ENCODE measurements at places on chromosomes 5 and 9.

DNA sequence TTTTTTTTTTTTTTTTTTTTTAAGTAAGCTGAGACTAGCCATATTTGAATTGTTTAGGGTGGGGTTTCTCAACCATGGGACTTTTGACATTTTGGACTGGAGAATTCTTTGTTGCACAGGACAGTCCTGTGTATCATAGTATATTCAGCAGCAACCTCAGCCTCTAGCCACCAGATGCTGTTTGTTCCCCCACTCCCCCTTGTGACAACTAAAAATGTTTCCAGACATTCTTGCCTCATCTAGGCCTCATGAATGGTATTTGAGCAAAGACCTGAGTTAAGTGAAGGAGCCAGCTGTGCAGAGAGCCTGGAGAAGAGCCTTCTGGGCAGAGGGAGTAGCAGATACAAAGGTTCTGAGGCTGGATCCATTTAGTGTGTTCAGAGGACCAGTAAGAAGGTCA lies 155.9 kb downstream of the SGCD start:
- no peak for DNase-seq

DNA sequence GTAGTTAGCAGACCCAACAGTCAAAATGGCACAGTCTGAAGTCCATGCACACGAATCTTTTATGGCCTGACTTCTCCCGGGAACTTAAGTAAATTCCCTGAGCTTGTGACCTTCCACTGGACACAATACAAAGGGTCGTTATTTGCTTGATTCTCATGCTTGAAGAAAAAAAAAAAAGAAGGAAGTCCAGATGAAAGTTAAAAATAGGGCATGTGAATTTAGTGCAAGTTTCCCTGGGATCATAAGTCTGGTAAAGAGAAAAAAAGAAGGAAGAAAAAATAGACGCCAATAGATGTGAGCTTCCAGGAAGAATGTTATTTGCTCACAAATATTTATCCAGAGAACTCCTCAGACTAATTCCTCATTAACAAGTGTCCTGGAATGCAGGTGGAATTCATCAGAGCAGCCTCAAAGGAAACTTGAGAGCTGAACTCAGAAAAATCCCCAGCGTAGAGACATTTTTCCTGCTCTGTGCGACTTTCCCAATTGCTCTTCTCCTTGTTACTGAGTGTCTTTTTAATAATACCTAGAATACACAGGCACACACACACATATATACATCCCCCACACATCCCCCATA lies 616.3 kb downstream of the EBF1 start:
- DNase-seq, result no peak

DNA sequence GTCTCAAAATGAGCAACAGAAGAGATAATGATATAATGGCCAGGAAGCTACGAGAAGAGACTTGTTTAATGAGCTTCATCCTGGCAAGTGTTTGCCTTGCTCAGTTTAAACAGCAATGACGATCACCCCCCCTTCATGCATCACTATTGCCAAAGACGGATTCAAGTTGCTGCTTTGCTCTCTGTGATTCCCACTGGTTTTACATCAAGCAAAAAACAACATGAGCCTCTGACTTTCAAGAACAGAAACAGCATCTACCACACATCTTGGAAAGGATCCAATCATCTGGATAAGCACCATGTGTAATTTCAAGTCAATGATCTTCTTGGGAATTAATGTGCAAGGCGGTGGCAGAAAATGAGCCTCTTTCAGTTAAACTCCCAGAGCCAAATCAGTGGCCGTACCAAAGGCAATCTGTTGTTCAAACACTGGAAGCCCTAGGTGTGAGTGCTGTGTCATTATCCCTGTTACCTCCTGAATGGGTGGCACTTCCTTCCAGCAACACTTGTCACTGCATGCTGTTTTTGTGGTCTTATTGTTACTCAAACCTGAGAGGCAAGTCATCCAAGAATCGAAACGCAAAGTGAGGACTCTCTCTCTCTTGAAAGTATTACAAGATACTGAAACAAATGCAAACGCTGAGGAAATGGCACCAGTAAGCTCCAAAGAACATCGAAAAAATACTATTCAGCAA lies 72.8 kb downstream of the MED27 start:
- no peak for DNase-seq

GRCh38 chr5:40414922-40415321 lies 264.8 kb upstream of the PTGER4 start:
- DNase-seq, result no peak

DNA sequence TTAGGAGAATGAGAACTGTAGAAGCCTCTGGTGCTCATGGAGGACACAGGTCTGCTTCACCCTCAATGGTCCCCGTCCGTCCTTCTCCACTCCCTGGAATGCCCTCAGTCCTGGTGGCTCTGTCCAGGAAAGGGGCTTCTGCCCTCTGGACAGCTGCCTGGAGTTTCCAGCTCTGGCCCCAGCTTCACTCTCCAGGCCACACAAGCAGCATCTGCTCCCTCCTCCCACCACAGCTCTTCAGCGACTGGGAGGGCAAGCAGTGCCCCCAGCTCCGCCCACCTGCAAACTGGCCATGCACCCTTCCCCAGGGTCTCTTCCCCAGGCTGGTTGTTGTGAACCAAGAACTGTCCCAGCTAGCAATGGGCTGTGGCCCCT lies 4.7 kb downstream of the SARDH start:
- DNase-seq, result no peak

GRCh38 chr5:91946870-91947269 lies 563.8 kb upstream of the ARRDC3 start:
- DNase-seq, result no peak

DNA sequence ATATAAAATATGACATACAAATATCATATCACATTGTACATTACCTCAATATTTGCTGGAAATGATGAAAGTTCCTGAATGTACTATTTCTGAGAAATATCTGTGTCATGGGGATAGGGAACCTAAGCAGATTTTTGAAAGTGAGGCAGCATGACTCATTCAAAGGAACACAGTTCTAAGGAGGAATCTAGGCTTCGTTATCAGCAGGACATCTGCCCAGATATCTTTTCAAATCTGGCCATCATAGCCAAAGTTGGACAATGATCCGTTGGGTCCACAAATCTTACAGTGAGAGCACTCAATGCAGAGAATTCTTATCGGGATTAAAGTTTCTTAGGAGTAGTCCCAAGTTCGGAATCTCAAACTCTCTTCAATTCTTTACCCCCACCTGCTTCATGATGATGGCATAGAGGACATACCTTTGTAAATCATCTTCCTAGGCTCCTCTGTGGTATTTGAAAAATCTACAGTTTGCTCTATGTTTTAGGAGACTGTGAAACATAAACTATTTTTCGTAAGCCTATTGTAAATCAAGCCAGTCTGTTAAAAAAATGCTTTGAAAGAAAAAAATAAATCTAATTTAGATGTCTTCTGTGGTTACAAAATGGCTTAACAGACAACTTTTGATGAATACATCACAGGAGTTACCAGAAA lies 29.4 kb upstream of the ALDH1A1 start:
- DNase-seq, result no peak

DNA sequence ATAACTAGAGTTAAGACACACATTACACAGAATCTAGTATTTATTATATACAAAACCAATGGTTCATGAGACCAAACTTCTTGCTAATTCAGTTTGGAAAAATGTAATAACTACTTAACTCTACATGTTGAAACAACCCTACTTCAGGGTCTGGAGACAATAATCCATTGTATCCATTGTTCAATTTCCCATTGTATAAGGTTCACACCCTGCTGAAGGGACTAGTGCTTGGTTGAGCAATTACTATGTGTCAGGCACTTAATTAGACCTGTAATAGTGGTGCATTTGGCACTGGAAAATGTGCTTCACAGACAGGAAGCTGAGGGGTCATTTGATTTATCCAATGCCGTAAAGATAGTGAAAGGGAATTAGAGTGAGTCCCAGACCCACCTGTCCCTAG lies 114.3 kb upstream of the PAPPA start:
- no peak for DNase-seq

- DNase-seq, result no peak
These were observed 88.3 kb downstream of the USP20 start for GRCh38 chr9:129923589-129923988.

GRCh38 chr9:120236596-120236995 lies 343.4 kb downstream of the CDK5RAP2 start:
- no peak for DNase-seq

GRCh38 chr9:136569526-136570148 lies 23.8 kb upstream of the NOTCH1 start:
- DNase-seq, result no peak

DNA sequence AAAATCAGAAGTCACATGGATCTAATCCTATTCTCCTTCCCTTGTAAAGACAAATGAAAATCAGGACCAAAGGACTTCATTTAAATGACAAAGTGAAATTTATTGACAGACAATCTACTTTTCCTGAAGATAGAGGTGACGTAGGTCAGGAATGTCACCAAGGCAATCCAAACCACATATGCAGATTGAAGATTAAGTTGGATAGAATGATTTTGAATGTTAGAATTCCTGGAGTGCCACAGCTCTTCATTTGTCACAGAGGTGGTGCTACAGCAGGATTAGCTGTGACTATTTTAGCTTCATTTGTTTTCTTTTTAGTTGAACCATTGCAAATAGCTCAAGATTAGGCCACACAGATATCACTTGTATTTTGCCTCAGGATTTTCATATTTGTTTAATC lies 736.0 kb upstream of the ARRDC3 start:
- DNase-seq, result no peak

- DNase-seq, result no peak
These were observed 25.7 kb downstream of the DPYSL3 start for GRCh38 chr5:147483961-147484707.

DNA sequence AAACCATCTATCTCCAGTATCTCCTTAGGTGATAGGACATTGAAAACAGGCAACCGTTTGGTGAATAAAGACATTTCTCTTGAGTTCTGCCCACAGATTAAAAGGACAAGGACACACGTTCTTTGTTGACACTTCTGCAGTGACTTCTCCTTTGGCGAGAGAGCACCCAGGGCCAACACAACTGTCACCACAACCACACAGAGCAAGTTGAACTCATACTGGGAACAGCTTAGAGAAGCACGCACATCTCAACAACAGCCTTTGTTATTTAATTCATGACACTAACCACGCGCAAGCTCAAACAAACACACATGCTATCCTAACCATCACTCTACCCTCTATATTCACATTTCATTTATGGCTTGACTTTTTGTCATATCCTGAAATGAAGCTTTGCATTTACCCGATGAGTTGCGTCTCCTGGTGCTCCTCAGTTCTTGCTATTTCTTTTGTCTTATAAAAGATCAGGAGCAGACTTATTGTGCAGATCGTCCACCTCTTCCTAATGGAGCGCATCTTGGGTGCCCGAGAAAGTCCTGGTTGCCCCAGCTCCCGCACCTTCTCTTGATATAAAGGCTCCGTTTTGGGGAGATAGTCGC lies 543 bp downstream of the ST8SIA4 start:
- DNase-seq, result no peak

DNA sequence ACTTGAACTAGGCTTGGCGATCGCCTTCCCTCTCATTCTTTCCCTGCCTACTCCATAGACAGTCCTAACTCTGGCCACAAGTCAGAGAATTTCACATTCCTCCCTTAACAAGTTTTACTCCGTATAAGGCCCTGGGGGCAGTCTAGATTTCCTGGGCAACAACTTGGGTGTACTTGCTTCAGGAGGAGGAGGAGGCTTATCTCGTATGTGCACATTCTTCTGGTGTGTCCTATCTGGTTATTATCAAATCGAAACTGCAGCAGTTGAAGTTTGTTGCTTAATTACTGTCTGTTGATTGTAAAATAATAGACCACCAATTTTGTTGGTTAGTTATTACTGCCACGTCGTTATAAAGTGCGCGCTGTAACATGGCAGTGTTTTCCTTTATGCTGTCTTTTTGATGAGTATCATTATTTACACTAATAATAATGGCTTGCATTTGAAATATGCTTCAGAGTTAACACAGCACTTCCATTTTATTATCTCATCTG lies 42.0 kb downstream of the PIP5K1B start:
- no peak for DNase-seq

DNA sequence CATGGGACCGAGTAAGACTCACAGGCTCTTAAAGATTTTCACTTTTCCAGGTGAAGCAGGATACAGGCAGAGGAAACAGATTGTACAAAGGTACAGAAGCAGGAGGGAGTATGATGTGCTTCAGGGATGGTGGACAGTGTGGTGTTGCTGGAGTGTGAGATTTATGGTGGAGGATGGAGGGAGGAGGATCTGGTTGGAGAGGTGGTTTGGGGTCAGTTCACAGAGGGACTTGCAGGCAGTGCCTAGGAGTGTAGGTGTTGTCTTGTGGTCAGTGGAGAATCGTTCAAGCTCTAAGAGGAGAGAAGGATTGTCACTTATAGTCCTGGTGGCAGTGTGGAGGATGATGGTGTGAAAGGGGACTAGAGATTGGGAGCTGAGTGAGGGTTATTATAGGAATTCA lies 11.8 kb downstream of the RALGPS1 start:
- no peak for DNase-seq

DNA sequence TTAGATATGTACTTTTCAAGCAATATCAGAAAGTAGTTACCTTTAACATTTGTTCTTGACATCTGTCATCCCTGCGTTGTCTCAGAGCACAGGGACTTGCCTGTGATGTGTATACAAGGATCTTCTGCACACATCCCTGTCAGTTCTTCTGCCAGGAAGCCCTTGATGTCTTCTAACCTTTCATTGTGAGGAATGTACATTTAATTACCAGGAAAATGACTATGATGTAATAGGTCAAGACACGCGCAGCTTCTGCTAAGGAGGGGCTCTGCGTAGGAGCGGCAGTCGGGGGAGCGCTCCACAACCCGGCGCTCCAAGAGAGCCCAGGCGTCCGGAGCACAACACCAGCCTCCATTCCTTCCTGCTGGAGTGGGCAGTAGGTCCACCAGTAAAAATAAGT lies 119.7 kb downstream of the IRX2 start:
- DNase-seq, result no peak

DNA sequence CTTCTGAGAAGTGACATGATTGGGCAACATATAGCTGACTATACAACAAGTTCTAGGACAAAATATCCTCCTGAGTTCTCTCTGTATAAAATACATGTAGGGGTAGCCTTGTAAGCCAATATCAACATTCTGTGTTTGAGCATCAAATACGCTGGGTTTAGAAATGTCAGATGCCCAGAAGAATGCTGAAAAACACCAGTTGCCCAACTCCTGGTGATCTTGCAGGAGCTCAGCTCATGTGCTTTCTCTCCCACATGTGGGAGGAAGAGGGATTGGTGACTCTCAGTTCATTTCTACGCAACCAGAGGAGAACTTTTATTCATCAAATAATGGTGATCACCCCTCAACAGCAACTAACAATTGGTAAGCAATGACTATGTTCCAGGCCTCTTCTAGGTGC lies 810.9 kb upstream of the ACO1 start:
- no peak for DNase-seq

DNA sequence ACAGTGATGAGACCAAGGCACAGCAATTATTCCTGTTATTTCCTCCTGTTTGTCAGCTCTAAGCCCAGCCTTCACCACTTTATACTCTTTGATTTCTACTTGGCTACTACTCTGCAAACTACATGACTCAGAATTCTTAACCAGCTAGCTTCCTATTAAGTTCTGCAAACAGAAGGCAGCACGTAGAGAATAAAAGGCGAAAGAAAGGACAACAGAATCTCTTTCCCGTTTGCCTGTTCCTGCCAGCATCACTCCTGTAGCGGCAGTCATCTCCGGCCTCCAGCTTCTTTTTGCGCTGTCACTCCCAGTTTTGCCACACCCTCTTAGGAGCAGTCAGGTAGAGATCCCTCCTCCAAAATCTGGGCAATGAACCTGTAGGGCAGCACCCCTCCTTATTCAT lies 29.9 kb downstream of the DPYSL3 start:
- DNase-seq, result no peak
